Stimulated activated CD4-positive, alpha-beta T cell treated with anti-CD3 and anti-CD28 coated beads, Interleukin-1b, Interleukin-23, amount 100 ng/mL, for 48 hours (primary cell): ENCODE measurements at places on chromosomes 16 and 17.

GRCh38 chr17:82553210-82553930, 33.8 kb downstream of the FOXK2 start:
- DNase-seq: no peak

- no peak for DNase-seq
Observed at GRCh38 chr17:51957786-51958185, 200.7 kb downstream of the CA10 start.

GRCh38 chr17:57285701-57286100, 29.4 kb downstream of the MSI2 start:
- no peak for DNase-seq

DNA sequence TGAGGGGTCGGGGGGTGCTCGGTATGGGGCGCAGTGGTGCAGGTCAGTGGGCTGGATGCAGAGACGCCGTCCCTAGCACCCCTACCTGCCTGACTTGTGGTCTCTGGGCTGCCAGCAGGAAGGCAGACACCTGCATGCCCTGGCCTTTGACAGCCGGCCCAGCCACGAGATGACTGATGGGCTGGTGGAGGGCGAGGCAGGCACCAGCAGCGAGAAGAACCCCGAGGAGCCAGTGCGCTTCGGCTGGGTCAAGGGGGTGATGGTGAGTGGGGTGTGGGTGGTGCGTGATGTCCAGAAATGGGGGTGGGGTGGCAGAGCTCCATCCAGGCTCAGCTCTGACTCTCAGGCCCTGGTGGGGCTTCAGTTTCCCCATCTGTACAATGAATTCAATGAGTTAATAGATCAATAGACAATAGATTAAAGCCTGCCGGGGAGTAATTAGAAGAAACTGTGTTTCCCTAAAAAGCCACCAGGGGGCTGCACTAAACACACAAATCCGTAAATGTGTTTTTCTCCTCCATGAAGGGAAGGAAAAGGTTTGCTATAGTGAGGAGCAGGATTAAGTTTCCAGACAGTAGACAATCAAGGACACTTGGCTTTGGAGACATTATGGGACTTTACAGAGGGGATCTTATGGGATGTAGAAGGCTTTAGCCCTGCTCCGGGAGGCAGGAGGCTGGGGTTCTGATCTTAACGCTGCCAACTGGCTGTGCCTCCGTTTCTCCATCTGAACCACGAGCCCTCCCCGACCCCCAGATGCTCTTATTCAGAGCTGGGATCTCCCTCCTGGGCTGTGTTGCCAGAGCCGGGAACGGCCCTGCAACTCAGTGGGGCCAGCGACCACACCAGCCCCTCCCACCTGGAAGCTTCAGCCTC, 2.2 kb downstream of the SLC12A3 start:
- DNase-seq: peak; percentile 23

GRCh38 chr16:1924095-1924494, 5.9 kb upstream of the HS3ST6 start:
- DNase-seq: no peak

DNA sequence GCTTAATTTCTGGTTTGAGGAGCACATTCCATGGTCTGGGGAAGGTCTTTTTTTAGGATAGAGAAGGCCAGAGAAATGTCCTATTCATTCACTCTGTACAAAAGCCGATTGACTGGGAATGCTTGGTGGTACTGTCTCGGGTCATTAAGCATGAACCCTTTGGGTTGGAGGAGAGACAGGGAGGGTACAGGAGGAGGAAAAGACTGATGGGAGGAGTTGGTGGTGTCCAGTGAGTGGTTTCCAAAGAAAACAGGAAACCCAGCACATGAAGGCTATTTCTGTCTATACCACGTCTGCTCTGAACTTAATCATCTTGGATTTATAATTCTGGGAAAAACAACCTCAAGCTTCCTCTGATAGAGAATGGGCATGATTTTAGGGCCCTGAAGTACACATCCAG, 111.9 kb downstream of the XYLT1 start:
- no peak for DNase-seq

GRCh38 chr17:41505007-41505808, at the start of gene KRT13:
Gene KRT13, minus strand, starts transcription at chr17:41505612. Its CDS starts 62 bp downstream, at chr17:41505550.
- no peak for DNase-seq

DNA sequence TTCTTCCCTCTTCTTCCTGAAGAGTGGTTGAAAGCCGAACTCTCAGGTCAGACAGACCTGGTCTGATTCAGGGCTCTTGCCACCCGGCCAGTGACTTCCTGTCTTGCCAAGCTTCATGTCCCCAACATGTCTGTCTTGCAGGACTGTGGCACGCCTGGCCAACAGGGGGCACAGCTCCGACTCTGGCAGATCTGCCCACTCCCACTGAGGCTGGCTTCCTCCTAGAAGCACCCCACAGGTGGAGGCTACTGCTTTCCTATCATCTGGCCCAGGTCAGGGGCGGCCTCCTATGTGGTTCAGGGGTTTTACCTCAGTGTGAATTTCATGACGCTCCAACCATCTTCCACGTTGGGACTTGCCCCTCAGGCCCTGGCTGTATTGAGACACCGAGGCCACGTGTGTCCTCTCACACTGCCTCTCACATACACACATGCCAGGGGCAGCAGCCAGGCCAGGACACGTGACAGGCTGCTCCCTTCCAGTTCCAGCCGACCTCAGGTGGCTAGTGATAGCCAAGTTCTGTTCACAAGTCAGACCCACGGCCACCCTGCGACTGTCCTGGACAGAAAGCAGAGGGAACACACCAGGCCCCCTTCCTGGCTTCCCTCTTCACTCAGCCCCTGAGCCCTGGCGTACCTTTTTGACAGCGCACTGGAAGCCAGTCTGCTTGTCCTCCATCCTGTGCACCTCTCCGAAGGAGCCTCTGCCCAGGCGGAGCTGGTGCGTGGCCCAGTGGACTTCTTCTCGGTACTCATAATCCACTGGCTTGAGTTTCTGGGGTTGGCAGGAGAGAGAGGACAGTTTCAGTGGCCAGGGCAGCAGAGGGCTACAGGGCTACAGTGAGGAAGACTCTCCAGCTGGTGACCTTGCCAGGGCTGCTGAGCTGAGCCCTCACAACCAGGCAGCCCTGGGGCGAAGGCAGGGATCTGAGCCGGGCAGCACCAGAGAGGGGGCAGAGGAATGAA, 22.6 kb upstream of the SPATA32 start:
- peak; percentile 41 for DNase-seq

GRCh38 chr17:36525113-36525512, 9.6 kb downstream of the MYO19 start:
- DNase-seq: no peak

DNA sequence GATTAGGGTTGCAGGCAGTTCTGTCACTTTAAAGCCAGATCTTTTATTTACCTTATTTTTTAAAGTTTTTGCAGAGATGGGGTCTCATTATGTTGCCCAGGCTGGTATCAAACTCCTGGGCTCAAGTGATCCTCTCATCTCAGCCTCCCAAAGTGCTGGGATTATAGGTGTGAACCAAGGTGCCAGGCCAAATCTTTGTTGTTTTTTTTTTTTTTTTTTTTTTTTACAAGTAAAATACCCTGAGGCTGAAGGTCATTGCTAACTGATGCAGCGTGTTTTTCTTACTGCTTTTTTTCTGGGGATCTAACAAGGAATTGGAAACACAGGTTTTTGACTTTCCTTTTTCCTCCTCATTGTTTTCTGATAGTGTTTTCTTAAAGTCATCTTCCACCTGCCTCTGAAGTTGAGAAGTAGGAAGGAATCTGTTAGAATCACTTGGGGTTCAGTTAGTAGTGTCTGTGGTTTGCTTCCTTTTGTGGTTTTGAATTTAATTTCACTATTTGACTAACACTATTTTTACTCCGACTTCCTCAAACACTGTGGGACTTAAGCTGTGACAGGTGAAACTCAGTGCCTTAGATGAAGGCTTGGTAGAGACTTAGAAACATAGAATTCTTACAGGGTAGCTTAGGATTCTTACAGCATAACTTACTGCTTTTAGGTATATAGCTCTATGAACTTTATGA, 22.2 kb downstream of the CLTC start:
- no peak for DNase-seq

- DNase-seq: no peak
Observed at GRCh38 chr17:74454197-74455024, 12.0 kb upstream of the CD300A start.

- DNase-seq: no peak
Observed at GRCh38 chr16:75296606-75297005, 45.2 kb upstream of the BCAR1 start.

DNA sequence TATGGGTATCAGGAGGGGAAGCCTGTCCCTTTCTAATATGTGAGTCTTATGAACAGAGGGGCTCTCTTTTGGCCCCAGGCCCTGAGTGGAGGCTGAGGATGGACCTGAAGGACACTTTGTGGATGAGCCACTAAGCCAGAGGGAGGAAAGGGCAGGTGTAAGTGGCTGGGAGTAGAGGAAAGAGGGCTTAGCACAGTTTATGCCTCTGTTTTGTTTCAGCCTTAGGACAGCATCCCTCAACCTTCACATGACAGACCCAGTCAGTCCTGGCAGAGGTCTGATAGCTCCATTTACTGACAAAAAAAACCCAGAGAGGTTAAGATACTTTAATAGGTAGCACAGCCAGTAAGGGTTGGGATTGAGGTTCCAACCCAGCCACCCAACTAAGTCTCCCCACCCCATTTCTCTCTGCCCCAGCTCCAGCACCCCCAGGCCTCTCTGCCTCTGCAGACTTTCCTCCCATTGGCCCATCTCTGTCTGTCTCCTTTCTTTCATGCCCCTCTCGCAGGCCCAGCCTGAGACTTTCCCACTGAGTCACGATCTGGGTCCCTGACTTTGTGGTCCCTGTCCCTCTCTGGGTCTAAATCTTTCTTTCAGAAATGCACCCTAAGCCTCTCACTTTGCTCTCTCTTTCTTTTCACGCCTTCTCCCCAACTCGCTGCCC, 4.7 kb upstream of the TBX21 start:
- no peak for DNase-seq

- DNase-seq: no peak
Observed at GRCh38 chr16:27819881-27820610, 243.5 kb downstream of the GSG1L start.

DNA sequence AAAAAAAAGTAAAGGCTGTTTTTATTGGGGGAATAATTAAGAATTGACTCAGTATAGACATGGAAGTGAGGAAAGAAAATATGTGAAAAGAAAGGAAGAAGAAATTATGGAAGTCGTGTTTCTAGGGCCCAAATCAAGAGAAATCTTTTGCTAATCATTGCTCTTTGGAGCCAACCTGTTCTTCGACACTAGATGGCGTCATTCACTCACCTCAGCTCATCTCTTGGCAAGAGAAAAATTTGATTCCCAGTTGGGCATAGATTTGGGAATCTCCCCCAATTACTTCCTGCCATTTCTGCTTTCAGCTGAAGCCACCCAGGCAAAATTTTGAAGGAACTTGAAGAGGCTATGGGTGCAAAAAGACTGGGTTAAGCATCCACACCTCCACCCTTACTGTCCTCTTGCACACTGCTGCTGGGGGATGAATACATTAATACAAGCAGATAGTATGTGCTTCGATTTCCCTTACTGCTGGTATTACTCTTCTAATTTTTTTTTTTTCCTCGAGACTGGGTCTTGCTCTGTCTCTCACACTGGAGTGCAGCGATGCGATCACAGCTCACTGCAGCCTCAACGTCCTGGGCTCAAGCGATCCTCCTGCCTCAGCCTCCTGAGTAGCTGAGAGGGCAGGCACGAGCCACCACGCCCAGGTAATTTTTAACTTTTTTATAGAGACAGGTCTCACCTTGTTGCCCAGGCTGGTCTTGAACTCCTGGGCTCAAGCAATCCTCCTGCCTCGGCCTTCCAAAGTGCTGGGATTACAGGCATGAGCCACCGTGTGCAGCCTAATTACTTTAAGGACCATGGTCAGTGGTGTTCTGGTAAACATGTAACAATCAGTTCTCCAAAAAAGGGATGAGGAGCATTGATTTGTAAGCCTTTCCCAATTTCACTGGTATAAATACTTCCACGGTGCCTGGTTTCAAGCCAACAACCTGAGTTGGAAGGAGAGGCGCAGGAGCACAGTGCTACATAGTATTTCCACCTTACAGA, 13.5 kb downstream of the PSMD7 start:
- no peak for DNase-seq

DNA sequence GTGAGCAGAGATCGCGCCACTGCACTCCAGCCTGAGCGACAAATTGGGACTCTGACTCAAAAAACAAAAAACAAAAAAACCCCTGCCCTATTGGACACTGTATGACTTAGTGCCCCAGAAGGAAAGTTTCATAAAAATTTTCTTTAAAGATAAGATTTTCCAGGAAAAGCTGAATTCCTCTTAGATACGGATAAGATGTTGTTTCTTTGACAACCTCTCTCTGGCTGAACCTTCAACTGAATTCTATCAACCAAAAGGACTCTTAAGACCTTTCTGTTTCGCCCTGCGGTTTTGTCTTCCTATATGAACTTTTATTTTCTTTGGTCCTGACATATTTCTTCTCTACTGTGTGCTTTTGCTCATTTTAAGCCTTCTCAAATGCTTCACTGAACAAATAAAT, 35.8 kb downstream of the CPPED1 start:
- no peak for DNase-seq

DNA sequence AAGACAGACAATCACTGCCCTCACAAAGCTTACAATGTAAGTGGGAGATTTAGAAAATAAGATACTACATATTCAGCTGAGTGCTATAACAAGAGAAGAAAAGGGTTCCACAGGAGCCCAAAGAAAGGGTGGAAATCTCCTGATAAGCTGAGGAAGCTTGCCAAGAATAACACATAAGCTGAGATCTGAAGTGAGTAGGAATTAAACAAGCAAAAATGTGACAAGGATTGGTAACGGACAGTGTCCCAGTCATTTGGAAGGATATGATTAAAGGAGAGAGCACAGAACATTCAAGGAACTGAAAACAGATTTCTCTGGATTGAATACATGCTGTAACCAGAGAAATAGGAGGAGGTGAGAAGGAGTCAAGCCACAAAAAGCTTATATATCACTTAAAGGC, 13.0 kb downstream of the CDYL2 start:
- no peak for DNase-seq
